Left renal cortex interstitium (tissue), 4 donors: ENCODE measurements at places on chromosomes 6 and 20. TPM values are rescaled to one million over a fixed set of nuclear protein-coding genes. Genes with fewer than 3 reads are reported as not detected.

Gene EIF6
- polyA plus RNA-seq, result 147 TPM

- DNase-seq, result no peak
Measured at GRCh38 chr20:26208296-26209091, 511.8 kb upstream of the ZNF337 start.

Gene ANGPT4
- polyA plus RNA-seq, result 0.17 TPM

Gene BACH2
- 9.5 TPM for polyA plus RNA-seq

Gene ZGPAT
- polyA plus RNA-seq, result 25.4 TPM

GRCh38 chr6:5516036-5516435 is 254.7 kb downstream of the FARS2 start:
- DNase-seq, result no peak

GRCh38 chr6:71268735-71269437 is 19.7 kb upstream of the OGFRL1 start:
- DNase-seq, result no peak

DNA sequence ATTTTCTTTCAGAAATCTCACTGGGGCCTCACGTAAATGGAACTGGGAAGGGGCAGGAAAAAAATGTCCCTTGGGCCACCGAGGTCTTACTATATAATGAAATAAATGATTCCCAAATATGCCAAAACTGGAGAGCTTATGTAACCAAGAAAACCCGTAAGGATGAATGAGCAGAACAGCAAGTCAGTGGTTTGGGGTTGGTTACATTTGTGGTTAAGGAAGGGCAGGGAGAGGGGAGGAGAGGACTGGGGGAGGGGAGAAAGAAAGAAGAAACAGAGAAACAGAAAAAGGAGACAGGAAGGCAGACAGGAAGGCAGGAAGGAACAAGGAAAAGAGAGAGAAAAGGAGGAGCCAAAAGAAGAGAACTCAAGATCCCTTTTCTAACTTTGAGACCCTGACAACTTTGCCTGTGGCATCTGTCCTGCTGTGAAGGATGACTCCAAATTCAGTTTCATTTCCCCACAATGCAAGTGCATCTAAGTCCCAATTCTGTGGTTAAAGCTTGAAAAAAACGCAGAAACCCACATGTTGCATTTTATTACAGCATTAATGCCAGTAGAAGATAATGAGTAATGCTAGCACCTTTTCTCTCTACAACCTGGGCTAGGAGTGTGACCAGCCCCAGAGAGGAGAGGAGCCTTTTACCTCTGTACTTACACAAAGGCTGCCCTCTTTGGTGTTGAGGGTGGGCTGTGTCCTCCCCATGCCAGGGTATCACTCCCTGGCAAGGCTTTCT is 10.8 kb upstream of the ARMC2 start:
- no peak for DNase-seq

GRCh38 chr6:52576054-52576391 is 837 bp downstream of the TRAM2 start:
- DNase-seq, result no peak

- DNase-seq, result no peak
Measured at GRCh38 chr6:167306401-167306998, 15.4 kb downstream of the UNC93A start.

GRCh38 chr6:73043446-73043845 is 181.8 kb downstream of the KHDC1L start:
- no peak for DNase-seq

Gene GPSM3
- 10.7 TPM for polyA plus RNA-seq

GRCh38 chr20:11675920-11676629 is 241.6 kb upstream of the BTBD3 start:
- DNase-seq, result no peak

DNA sequence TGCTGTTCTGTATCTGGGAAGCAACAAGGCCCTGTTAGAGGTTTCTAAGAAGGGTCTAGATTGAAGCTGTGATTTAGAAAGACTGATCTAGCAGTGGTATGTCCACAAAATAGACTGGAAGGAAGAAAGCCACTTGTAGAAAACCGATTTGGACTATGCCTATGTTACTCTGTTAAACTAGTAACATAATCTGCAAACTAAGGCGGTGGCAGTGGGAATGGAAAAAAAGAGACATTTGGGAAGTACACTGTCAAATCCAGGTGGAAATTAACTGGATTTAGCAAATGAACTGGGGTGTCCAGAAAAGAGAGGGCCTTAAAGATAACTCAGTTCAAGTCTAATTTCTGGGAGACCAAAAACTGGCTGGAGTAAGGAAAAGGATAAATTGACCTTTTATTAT is 11.6 kb downstream of the ILRUN start:
- no peak for DNase-seq

DNA sequence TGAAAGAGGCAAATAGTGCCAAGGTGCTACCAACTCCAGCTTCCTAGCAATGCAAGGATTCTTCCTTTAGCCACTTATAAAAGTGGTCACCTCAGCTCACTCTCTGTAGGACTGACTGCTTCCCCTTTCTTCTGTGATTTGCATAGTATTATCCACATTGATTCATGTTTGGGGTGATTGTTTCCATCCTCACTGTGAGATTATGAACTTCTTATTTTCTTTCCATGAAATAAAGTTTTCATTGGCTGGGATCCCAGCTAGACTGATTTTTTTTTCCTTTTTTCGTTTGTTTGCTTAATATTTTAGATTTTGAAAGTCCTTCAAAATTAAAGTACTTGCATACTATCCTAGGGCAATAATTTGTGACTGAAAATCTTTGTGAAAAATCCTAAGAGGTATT is 50.5 kb downstream of the EYA4 start:
- DNase-seq, result no peak

Gene RSPO3
- polyA plus RNA-seq, result 23.1 TPM

DNA sequence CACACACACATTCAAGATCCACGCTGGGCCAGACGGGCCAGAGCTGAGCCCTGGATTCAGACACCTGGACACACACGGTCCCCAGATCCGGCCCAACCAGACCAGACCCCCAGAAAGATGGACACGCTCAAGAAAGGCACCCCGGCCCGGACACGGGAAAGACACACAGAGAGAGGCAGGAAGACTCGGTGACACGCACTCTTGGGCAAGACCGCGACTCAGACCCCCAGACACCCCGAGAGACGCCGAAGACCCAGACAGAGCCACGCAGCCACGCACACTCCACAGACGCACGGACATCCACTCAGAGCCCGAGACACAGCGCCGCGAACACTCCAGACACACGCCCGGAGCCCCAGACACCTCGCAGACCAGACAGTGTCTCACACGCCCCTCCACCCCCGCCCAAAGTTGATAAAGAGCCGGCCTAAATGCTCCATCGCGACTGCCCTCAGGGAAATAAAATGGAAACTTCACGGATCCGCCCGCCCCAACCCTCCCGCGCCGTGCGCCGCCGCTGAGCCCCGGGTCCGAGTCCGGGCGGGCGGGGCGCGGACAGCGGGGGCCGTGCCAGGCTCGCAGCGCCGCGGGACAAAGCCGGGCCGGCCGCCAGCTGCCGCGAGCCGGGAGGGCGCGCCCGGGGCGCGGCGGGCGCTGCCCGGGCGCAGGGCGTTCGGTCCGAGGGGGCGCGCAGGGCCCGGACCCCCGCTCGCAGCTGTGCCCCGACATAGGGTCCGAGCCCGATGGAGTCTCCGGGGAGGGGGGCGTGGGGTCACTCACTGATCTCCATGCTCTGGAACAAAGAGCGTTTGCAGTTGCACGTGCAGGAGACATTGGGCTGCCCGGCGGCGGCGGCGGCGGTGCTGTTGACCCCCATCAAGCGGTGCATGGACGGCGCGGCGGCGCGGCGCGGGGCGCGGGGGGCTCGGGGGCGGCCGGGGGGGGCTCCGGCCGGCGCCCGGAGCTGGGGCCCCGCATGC is 831 bp downstream of the PMEPA1 start:
- DNase-seq, result no peak

DNA sequence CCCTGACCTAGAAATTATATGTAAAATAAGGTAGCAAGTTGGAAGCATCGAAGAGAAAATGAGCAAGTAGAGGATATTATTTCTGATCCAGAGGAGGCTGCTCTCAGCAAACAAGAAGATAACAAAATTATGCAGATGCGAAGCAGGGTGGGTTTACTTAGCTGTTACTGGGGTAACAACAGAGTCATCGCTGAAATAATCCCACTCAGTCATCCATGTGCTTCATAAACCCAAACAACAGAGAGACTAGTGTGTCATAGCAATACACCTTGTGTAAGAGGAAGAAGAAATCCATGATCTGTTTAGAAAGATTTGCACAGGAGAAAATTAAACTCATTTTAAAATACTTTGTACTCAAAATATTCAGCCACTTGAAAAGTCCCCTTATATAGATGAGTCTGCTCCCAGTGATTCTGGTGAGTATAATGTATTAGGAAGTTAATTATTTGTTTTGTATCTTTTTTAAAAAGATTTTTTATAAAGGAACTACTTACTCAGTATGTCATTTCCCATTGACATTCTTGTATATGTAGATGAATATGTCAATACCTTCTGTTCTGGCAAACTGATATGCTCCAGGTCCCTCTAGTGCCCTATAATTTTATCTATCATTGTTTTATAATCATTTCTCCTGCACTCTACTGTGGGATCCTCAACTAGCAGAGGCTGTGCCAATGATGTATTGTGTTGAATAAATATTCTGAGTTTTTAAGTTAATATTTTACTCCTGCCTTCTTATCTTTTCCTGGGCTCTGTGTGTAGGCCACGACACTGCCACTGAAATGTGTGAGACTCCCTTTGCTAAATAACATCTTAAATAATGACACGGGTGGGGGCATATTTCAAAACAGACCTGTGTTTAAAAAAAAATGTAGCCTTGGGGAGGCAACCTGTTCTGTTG is 8.6 kb upstream of the HIVEP2 start:
- no peak for DNase-seq

DNA sequence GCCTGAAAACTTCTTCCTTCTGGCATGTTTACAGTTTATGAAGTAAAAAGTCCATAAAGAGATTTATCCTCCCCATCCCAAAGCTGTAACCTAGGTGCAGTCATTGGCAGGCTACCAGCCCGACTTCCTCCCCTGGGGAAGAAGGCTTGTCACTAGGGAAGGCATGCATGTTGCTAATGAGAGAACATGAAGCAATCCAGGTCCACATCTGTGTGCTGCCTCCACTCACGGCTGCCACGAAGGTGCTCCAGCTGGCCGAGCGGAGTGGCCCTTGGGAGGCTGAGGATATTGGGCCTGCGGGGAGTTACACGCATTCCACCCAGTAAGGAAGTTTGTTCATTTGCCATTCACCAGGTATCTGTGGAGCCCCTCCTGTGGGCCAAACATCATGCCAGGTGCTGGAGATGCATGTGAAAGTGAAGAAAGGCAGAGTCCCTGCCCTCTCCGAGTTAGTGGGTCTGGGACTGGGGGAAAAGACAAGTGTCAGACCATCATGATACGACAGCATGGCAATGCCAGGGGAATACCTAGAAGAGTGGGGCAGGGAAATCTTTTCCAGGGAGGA is 257.0 kb downstream of the NRN1 start:
- DNase-seq, result no peak

DNA sequence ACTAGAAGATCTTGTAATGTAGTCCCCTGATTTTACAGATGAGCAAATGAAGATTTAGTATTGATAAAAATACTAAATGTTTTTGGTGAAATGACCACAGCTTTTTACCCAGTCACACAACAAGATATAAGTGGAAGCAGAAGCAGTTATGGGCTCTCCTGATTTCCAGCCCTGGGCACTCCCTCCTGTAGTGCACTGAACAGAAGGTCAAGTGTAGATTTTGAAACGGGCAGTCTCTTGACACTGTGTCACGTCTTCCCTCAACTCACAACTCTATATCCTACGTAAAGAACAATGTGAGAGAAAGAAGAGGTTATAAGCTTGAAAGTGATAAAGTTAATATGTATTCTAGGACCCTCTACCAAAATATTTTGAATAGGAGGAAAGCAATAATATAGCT is 23.3 kb downstream of the TMEM200A start:
- DNase-seq, result no peak

GRCh38 chr6:4740032-4740431 is 36.2 kb upstream of the CDYL start:
- no peak for DNase-seq

Gene HLA-DPB1
- 21.4 TPM for polyA plus RNA-seq

GRCh38 chr20:57395111-57395966 is 4.1 kb downstream of the RBM38 start:
- no peak for DNase-seq

Gene KHDRBS2
- 1.7 TPM for polyA plus RNA-seq

Gene PLEKHG1
- 44.5 TPM for polyA plus RNA-seq

Gene C6orf118
- polyA plus RNA-seq, result 8.4 TPM

Gene SLC32A1
- polyA plus RNA-seq, result 0.89 TPM

- DNase-seq, result no peak
Measured at GRCh38 chr6:41163419-41163717, 452 bp upstream of the TREM2 start.

DNA sequence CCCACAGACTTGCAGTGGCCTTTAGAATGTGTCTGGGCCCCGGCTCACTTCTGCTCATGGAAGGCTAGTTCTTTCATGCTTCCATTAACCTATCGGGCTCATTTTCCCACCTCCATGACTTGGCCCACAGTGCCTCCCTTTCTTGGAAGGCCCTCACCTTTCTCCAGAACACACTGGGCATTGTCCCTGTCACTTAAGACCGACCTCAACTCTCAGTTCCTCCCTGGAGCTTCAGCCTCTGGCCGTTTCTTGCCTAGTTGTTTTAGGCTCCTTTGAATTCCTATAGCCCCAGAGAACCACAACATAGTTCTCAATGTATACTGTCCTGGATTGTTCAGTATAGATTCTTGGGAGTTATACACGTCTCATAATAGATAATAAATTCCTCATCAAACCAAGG is 19.3 kb upstream of the TNFAIP3 start:
- no peak for DNase-seq

DNA sequence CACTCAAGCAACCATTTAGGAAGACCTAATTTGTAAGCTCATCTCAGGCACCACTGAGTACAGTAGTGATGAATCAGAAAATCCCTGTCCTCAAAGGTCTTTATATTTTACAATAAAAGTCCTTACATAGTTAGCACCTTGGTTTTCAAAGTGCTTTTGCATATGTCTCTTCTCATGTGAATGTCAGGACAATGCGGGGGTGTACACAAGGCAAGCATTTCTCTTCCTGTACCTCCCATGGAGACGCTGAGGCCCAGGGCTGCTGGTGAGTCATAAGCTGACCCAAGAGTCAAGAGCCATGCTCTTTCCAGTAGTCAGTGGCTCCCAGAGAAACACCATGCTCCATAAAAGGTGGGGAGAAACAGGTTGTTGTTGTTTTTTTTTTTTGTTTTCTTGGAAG is 174.0 kb downstream of the GJA10 start:
- DNase-seq, result no peak

Gene CCR6
- 0.04 TPM for polyA plus RNA-seq

Gene SULF2
- polyA plus RNA-seq, result 67.0 TPM

GRCh38 chr20:40727960-40728359 is 38.9 kb upstream of the MAFB start:
- no peak for DNase-seq

DNA sequence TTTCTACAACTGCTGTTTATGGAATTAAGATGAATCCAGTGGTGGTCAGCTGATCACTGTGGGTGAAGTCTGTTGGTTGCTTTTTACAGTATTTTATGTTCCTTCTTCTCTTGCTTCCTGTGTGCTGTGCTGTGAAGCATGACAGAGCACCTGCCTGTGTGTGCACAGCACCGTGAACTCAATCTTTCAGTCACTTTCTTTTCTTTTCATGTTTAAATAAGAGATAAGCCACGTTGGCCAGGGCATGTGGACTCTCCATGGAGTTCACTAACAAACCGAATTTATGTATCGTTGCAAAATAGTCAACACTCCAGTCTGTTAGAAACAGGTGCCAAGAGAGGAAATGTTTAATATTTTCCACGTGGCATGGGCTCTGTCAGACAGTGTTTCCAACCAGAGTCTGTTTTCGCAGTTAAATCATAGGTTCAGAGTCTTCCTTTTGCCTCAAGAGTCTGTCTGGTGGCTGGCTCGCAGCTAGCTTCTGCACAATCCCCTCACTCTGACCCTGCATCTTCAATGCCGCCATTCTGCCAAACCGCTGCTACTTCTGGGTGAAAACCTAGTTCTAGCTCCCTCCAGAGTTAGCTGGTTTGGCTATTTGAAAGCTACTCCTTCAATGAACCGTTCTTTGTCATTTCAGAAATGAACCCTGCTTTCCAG is 73.2 kb downstream of the QRSL1 start:
- DNase-seq, result no peak
